ENCODE measurements at places on chromosomes 5 and 9.

DNA sequence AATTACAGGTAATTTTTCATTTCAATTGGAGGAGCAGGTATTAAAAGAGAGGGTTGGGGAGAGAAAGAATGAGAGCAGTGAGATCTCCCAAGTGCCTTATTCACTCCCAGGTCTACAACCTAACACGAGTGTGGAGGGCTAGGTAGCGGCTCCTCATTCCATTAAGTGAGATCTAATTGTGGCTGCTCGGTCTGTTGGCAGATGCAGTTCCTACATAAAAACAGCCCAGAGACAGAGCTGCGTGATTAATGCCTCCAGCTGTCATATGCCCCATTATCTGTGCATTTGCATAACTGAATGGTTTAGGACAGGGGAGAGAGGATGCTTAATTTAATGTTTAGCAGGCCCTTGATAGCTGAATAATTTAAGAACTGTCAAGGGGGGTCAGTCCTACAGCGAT, 100.5 kb downstream of the PSAT1 start:
- DNase-seq = no peak

DNA sequence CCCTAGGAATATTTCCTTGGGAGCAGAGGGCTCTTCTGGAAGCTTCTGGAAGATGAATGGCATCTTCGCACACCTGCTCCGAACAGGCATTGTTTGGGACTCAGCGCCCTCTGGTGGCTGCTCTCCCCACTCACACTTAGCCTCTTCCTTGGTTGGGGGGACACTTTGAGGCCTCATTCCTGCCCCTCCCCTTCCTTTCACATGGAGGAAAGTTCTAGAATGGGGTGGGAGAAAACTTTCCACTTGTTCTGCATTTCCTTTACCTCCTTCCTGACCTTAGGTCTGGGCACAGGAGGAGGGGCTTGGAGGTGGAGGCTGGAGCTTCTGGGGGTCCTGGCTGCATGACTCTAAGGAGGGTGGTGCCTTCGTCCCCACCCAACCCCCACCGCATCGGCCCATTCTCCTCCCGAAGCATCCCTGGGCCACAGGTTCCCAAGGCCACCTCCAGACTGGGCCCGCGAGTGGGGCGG, 19.3 kb upstream of the SMIM32 start:
- peak; percentile 38 for DNase-seq

- peak; percentile 50 for DNase-seq
These were observed 31.7 kb downstream of the MRPL22 start for GRCh38 chr5:154972476-154973080.

- DNase-seq = no peak
These were observed 89.6 kb downstream of the KIF4B start for GRCh38 chr5:155103146-155103545.

DNA sequence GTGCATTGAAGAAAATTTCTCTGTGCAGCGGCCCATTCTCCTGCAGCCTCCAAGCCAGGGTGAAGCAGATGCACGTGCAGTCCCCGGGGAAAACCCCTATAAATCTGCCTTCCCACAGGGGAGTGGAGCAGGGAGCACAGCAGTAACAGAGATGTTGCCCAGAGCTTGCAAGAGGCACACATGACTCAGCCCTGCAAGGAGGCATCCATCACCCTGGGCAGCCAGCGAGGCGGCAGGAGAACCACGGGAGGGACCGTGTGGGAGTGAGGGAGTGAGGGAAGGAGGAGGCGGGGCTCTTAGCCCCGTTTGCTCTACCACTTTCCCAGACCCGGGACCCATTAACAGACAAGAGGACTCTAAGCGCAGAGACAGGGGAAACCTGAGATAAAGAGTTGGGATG, 96.2 kb upstream of the ARAP3 start:
- DNase-seq = peak; percentile 47

DNA sequence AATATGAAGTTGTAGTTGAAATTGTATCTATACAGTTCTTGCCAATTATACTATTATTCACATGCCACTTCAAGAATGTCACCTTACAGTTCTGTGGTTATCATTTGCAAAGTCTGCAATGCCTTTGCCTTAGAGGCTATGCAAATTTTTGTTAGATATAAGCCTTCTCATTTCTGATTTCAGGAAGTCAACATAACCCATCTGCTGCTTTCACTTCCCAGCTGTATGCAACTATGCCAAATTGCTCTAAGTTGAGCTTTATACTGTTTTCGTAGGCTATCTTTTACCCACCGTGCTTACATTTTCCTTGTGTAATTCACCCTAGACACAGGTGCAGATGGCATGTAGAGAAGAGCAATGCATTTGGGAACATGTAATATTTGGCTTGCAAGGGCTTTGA, 1083.0 kb downstream of the CDH9 start:
- no peak for DNase-seq

DNA sequence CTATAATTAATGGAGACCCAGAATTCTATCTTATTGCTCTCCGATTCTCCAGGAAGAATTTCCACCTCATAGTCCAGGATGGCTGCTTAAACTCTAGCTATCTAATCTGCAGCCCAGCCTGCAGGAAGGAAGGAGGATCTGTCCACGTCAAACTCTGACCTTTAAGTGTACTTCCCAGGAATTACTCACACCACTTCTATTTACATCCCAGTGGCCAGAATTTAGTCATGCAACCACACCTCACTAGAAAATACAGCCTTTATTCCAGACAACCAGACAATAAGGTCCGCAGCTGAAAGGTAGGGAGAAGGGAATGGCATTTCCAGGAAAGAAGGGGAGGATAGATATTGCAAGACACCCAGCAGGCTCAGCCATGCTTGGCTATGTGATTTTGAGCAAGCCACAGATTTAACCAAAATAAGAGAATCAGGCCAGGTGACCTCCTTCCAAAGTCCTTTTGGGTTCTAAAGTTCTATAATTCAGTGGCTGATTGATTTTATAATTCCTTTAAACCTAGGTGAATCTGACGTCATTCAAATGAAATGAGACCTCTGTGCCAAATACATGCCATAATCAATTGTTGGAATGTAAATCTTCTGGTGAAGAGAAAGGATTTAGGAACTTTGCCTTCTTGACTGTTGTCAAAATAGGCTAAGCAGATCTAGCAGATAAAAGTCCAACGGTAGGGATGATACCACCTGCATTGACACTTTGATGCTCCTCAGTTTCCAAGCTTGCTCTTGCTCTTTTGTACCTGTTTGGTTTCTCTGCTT, 3.7 kb upstream of the DENND1A start:
- DNase-seq = peak; percentile 63

DNA sequence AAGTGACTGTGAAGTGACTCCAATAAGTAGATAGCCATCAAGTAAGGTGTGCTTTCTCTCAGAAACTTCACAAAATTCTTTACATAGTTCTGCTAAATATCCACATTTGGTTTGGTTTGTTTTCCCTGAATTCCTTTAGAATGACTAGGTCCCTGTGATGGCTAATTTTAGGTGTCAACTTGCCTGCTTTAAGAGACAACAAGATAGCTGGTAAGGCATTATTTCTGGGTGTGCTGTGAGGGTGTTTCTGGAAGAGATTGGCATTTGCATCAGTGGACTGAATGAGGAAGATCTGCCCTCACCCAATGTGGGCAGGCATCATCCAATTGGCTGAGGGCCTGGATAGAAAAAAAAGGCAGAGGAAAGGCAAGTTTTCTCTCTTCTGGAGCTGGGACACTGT, 8.3 kb upstream of the PTBP3 start:
- DNase-seq = peak; percentile 34

DNA sequence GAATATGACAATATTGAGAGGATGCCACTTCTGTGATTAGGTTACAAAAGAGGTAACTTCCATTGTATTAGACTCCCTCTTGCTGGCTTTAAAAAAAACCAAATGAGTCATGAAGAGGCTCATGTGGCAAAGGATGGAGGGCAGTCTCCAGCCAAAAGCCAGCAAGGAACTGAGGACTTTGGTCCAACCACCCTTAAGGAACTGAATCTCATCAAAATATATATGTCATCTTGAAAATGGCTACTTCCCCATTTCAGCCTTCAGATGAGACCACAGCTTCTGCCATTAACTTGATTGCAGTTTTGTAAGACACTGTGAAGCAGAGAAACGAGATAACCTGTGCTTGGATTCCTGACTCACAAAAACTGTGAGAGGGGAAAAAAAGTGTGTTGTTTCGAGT, 15.5 kb upstream of the TRIM32 start:
- no peak for DNase-seq

GRCh38 chr5:175700991-175701390, 43.1 kb downstream of the HRH2 start:
- DNase-seq = no peak

GRCh38 chr9:108049671-108050494, 560.3 kb upstream of the KLF4 start:
- DNase-seq = no peak

DNA sequence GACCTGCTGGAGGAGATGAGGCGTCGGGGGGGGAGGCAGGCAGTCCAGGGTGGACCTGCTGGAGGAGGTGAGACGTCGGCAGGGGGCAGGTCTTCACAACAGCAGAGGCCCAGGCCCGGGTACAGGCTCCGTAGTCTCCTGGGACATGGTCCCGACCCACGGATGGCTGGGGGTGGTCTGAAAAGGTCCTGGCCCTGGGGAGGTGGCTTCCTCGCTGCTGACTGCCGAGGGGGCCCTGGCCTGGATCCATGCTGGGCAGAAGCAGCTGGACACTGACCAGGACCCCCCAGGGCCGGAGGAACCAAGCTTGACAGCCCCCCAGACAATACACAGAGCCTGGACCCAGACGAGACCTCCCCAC, 8.5 kb downstream of the EGFL7 start:
- DNase-seq = no peak

GRCh38 chr9:83125671-83126070, 62.7 kb upstream of the RASEF start:
- DNase-seq = no peak

DNA sequence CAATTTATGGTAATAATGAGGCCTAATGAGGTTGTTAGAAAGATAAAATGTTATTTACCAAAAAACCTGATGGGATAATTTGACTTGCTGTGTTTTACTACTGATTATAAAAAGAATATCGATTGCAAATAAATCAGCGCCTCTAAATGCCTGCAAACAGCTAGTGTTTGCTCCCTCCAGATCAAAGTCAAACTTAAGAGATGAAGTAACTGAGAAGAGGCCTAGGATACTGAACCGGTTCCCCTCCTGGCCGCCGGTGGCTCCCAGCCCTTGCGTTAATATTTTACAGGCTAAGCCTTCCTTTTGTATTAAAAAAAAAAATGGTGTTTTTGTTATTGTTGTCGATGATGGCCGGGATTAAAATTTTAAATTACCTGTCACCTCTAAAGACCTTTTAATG, 2.6 kb downstream of the IRX1 start:
- DNase-seq = no peak

DNA sequence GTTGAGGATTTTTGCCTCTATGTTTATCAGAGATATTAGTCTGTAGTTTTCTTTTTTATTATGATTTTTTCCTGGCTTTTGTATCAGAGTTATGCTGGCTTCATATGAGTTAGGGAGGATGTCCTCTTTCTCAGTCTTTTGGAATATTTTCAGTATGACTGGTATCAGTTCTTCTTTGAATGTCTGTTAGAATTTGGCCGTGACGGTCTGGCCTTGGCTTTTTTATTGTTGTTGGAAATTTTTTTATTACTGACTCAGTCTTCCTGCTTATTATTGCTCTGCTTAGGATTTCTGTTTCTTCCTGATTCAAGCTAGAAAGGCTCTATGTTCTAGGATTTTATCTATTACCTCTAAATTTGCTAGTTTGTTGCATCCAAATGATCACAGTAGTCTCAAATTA, 421.9 kb downstream of the CDH10 start:
- DNase-seq = peak; percentile 50

GRCh38 chr5:110268283-110268682, 458.2 kb downstream of the TMEM232 start:
- no peak for DNase-seq

- no peak for DNase-seq
These were observed 57.9 kb downstream of the PRRT1B start for GRCh38 chr9:131603199-131603598.

DNA sequence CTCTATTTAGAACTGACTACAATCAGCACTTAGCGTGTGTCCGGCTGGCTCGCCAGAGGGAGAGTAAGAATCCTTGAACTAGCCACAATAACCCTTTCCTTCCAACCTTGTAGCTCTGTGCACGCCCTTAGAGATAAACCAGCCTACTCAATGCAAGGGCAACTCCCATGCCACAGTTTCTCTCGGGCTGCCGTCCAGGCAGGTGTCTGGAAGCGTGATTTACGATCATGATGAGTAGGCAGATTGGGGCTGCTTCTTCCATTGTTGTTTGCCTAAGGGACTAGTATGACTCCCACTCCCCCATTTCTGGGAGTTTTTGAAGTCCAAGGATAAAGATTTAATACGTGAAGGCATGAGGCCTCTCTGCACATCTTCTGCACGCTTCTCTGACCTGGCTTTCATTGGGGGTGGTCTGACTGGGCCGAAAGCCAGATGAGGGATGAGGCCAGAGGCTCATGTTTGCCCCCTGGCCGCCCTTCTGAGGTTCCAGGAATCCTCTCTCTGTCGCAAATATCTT, 134.0 kb upstream of the MYO10 start:
- no peak for DNase-seq

GRCh38 chr5:174134545-174134944, 89.0 kb downstream of the NSG2 start:
- DNase-seq = no peak

- peak; percentile 76 for DNase-seq
These were observed 395.9 kb downstream of the SEMA5A start for GRCh38 chr5:9149988-9150387.

GRCh38 chr5:32135086-32135485, 39.0 kb downstream of the GOLPH3 start:
- DNase-seq = no peak

DNA sequence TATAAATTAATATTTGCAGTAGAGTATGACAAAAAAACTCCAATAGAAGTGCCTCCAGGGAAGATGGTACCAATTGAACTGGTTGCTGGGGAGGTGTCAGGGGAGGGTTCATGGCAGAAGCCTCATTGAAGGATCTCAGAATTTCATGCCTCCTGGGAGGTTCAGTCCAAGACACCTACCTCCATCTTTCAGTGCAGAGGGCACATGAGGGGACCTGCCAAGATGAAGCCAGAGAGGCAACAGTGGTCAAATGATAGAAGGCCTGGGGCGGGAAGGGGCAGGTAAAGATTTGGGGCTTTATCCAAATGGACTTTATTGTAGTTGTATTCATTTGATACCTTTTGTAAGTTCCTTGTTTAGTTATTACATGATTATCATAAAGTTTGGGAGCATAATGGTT, 25.9 kb upstream of the KCNIP1 start:
- no peak for DNase-seq

GRCh38 chr9:94706922-94707321, 19.6 kb upstream of the AOPEP start:
- no peak for DNase-seq

GRCh38 chr5:79202076-79202475, 33.9 kb upstream of the JMY start:
- DNase-seq = peak; percentile 60

GRCh38 chr5:178304761-178305645, 72.4 kb upstream of the PHYKPL start:
- no peak for DNase-seq
